ENCODE measurements at places on chromosomes 5 and 9. TPM values are rescaled to one million over a fixed set of nuclear protein-coding genes. Genes with fewer than 3 reads are reported as not detected.

- H3K4me1 ChIP-seq = peaks cover 55% of the 10 kb centered on the region
- H3K36me3 ChIP-seq = peaks cover 3% of the 10 kb centered on the region
- DNase-seq = no peak
- peak overlapping the region; percentile 37 for H3K4me3 ChIP-seq
- H3K27ac ChIP-seq = peak overlapping the region; percentile 90
Observed at GRCh38 chr5:93674138-93674537, 67.3 kb downstream of the POU5F2 start.

GRCh38 chr5:133924221-133924920 is 44.1 kb downstream of the C5orf15 start:
- peaks cover 15% of the 10 kb centered on the region for H3K4me1 ChIP-seq
- no peak overlapping the region for H3K4me3 ChIP-seq
- DNase-seq = no peak
- no peak overlapping the region for H3K27ac ChIP-seq
- H3K36me3 ChIP-seq = no peaks in the 10 kb centered on the region
- peaks cover 14% of the 10 kb centered on the region for H3K27me3 ChIP-seq

GRCh38 chr5:123776761-123777160 is 264.8 kb downstream of the CSNK1G3 start:
- peaks cover 7% of the 10 kb centered on the region for H3K4me1 ChIP-seq
- H3K27ac ChIP-seq = no peak overlapping the region
- no peak for DNase-seq
- H3K36me3 ChIP-seq = no peaks in the 10 kb centered on the region

GRCh38 chr5:121384359-121384758 is 467.3 kb upstream of the FTMT start:
- no peak overlapping the region for H3K27ac ChIP-seq
- H3K36me3 ChIP-seq = no peaks in the 10 kb centered on the region
- no peaks in the 10 kb centered on the region for H3K27me3 ChIP-seq
- no peak overlapping the region for H3K4me3 ChIP-seq

DNA sequence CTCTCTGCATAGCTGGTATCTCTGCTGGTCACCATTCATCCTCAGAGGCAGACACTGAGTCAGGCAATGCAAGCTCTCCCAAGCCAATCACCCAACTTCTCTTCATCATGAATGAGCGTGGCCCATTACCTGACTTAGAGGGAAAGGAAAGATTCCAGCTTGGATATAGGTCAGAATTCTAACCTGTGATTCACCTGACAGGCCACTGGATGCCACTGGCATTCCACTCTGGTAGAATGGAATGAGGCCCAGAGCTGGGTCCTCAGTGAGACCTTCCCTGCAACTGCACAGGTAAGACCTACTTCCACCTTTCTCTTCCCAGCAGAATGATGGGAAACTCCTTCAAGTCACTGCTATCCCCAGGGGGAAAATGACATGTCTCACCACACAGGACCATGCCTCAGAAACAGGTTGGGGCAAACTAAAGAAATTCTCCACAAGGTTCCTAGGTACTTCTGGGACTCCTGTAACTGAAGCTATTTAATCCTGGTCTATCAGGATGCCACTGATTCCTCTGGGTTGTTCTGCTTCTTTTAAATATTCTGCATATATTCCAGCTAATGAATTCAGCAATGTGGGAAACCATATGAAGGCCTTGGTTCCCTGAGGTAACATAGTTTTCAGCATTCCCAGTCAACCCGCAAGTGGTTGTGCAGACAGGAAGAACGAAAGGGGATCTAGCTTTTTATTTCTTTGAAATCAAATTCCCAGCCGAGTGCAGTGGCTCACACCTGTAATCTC is 62.0 kb downstream of the SUSD1 start:
- H3K4me1 ChIP-seq = peaks cover 15% of the 10 kb centered on the region
- no peak overlapping the region for H3K4me3 ChIP-seq
- H3K36me3 ChIP-seq = peaks cover 22% of the 10 kb centered on the region
- no peak for DNase-seq

- no peaks in the 10 kb centered on the region for H3K27me3 ChIP-seq
- no peak for DNase-seq
- H3K4me3 ChIP-seq = no peak overlapping the region
- peaks cover 8% of the 10 kb centered on the region for H3K4me1 ChIP-seq
- H3K27ac ChIP-seq = peak overlapping the region; percentile 21
- H3K36me3 ChIP-seq = peaks cover 12% of the 10 kb centered on the region
Observed at GRCh38 chr9:93505541-93506132, 52.3 kb upstream of the FAM120AOS start.

DNA sequence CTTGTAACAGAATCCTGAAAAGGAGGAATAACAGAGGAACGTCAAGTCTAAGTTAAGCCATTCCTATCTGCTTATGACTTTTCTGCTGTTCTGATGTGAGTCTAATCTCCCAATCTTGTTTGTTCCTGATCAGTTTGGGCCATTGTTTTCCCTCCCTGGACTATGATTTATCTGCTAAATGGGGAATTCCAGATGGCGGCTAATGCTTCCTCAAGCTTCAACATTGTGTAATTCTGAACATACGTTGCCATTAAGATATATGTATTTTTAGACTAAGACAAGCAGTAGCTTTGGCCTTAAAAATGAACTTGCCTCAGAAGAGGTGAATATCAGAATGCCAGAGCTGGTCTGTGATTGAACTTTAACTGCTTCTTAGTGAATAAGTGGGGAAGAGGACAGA is 142.7 kb downstream of the PRKACG start:
- DNase-seq = no peak
- H3K27ac ChIP-seq = no peak overlapping the region
- H3K4me1 ChIP-seq = peaks cover 7% of the 10 kb centered on the region
- no peaks in the 10 kb centered on the region for H3K27me3 ChIP-seq
- H3K36me3 ChIP-seq = no peaks in the 10 kb centered on the region
- no peak overlapping the region for H3K4me3 ChIP-seq

PDE6A gene
- not detected for total RNA-seq

ELOVL7 gene
- total RNA-seq = 18.0 TPM

Data from progenitor cell of endocrine pancreas (in vitro differentiated cells).